ENCODE measurements at places on chromosomes 11 and 22. TPM values are rescaled to one million over a fixed set of nuclear protein-coding genes. Genes with fewer than 3 reads are reported as not detected.

Gene TMEM45B
- not detected for total RNA-seq

Gene MUC2
- 0.47 TPM for total RNA-seq

Gene OR9Q1
- total RNA-seq = not detected

Gene ROM1
- total RNA-seq = 2.7 TPM

Gene ALDH3B1
- 25.5 TPM for total RNA-seq

Gene LUZP2
- not detected for total RNA-seq

Gene CCDC116
- total RNA-seq = 0.66 TPM

GRCh38 chr11:10488934-10489691 is 34.0 kb downstream of the AMPD3 start:
- peaks cover 48% of the 10 kb centered on the region for H3K4me1 ChIP-seq
- no peak overlapping the region for H3K4me3 ChIP-seq
- H3K27me3 ChIP-seq = no peaks in the 10 kb centered on the region
- peak overlapping the region; percentile 79 for H3K27ac ChIP-seq
- no peak for DNase-seq

DNA sequence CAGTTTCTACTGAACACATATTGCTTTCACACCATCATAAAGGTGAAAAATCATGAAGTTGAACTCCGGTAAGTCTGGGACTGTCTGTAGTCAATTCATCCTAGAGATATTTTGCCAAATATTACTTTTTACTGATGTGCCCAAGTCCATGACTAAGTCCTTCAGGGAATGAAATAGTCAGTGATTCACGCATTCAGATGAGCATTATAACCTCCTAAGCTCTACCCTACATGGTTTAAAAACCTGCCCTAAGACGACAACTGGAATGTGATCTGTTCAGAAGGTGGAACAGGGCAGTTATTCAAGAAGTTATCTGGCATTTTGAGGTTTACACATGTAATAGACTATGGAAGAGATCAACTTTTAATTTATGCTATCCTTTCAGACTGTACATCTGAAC is 125.6 kb downstream of the TRPC6 start:
- no peaks in the 10 kb centered on the region for H3K27me3 ChIP-seq
- no peak overlapping the region for H3K27ac ChIP-seq
- H3K36me3 ChIP-seq = no peaks in the 10 kb centered on the region
- no peak for DNase-seq
- H3K4me1 ChIP-seq = no peaks in the 10 kb centered on the region

GRCh38 chr22:33561149-33561807 is 359.0 kb downstream of the LARGE1 start:
- no peak for DNase-seq
- no peaks in the 10 kb centered on the region for H3K4me1 ChIP-seq

- no peaks in the 10 kb centered on the region for H3K4me1 ChIP-seq
- no peaks in the 10 kb centered on the region for H3K27me3 ChIP-seq
- H3K4me3 ChIP-seq = no peak overlapping the region
These were observed 256.8 kb downstream of the TBC1D22A start for GRCh38 chr22:47019012-47019790.

GRCh38 chr11:64118876-64119665 is 46.8 kb downstream of the MACROD1 start:
- H3K4me3 ChIP-seq = no peak overlapping the region
- H3K36me3 ChIP-seq = no peaks in the 10 kb centered on the region
- H3K27me3 ChIP-seq = no peaks in the 10 kb centered on the region
- H3K4me1 ChIP-seq = no peaks in the 10 kb centered on the region

DNA sequence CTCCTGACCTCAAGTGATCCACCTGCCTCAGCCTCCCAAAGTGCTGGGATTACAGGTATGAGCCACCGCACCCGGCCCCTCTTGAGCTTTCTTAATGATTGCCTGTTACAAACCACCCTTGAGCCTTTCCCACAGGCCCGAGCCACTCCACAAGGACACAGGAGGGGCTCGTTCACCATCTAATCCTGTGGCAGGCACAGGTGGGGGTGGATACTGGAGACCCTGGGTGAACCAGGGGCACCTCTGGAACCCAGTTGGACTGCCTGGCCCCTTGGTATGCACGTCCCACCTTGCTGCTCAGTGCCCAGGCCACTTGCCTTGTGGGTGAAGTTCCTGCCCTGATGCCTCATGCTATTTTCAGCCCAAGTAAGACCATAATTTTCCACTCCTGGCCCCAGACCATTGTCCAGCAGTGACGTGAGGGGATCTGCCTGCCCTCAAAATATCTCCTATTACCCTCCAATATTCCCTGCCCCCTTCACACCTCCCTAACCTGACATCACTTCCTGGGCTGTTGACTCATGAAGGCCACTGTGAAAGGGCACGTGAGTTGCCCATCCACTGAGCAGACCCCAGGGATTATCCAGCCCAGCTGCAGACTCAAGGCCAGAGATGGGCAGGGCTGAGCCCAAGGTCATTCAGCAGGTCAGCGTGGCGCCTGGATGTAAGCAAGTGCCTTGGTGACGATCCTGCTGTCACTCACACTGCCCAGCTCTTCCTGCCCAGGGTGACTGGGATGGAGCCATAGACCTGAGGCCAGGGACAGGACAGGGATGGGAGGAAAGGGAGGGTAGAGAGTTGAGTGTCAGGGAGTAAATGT is 19.6 kb downstream of the P2RY2 start:
- no peak overlapping the region for H3K4me3 ChIP-seq
- H3K36me3 ChIP-seq = no peaks in the 10 kb centered on the region
- H3K4me1 ChIP-seq = no peaks in the 10 kb centered on the region
- no peak for DNase-seq
- no peaks in the 10 kb centered on the region for H3K27me3 ChIP-seq
- no peak overlapping the region for H3K27ac ChIP-seq

- no peak overlapping the region for H3K4me3 ChIP-seq
- H3K27ac ChIP-seq = no peak overlapping the region
- H3K4me1 ChIP-seq = peaks cover under 1% of the 10 kb centered on the region
- no peaks in the 10 kb centered on the region for H3K36me3 ChIP-seq
- no peaks in the 10 kb centered on the region for H3K27me3 ChIP-seq
- peak; percentile 24 for DNase-seq
These were observed 2.8 kb upstream of the CABP7 start for GRCh38 chr22:29716814-29717545.

GRCh38 chr11:17985517-17985916 is 27.3 kb downstream of the SERGEF start:
- H3K36me3 ChIP-seq = peaks cover 2% of the 10 kb centered on the region
- DNase-seq = peak; percentile 51
- H3K27me3 ChIP-seq = no peaks in the 10 kb centered on the region
- peaks cover 28% of the 10 kb centered on the region for H3K4me1 ChIP-seq
- peak overlapping the region; percentile 64 for H3K27ac ChIP-seq
- no peak overlapping the region for H3K4me3 ChIP-seq

- DNase-seq = no peak
- no peak overlapping the region for H3K4me3 ChIP-seq
- no peaks in the 10 kb centered on the region for H3K36me3 ChIP-seq
- H3K4me1 ChIP-seq = peaks cover 5% of the 10 kb centered on the region
These were observed 157.8 kb downstream of the CACNA1I start for GRCh38 chr22:39728236-39728860.

GRCh38 chr11:100190395-100190794 is 496.7 kb upstream of the ARHGAP42 start:
- DNase-seq = no peak
- no peaks in the 10 kb centered on the region for H3K36me3 ChIP-seq
- no peaks in the 10 kb centered on the region for H3K4me1 ChIP-seq

GRCh38 chr11:70572974-70573260 is 174.6 kb downstream of the CTTN start:
- no peaks in the 10 kb centered on the region for H3K36me3 ChIP-seq
- H3K27ac ChIP-seq = no peak overlapping the region
- no peaks in the 10 kb centered on the region for H3K27me3 ChIP-seq
- H3K4me1 ChIP-seq = peaks cover 13% of the 10 kb centered on the region

- no peak for DNase-seq
- no peak overlapping the region for H3K27ac ChIP-seq
- peaks cover 50% of the 10 kb centered on the region for H3K4me1 ChIP-seq
- peaks cover 8% of the 10 kb centered on the region for H3K36me3 ChIP-seq
- no peak overlapping the region for H3K4me3 ChIP-seq
These were observed 39.8 kb downstream of the IL18BP start for GRCh38 chr11:72038491-72038890.

DNA sequence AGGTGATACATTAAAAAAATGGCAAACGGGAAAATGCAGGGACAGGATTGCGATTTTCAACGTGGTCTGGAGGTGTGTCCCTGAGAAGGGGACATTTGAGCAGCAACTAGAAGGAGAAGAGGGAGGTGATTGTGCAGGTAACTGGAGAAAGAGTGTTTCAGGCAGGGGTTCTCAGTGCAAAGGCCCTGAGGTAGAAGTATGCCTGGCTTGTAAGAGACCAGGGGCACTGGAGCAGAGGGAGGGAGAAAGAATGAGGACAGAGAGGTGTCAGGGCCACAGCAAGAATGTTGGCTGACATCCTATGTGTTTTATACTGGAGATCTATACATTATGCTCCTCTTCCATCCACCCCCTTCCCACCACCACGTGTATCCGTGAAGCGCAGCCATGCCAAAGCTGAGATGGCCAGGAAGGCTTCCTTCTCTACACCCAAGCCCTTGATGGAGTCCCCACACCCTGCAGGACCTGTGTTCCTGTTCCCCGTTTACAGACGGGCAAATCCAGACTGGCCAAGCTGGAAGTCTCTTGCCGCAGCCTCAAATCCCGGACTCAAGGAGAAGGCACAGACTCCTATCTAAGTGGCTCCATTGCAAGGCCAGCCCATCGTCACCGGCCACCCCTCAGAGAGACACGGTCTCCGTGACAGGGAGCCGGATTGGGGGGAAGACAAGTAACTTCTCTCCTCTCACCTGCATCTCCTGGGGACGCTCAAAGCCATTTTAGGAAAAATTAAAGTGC is 416.1 kb downstream of the MN1 start:
- no peaks in the 10 kb centered on the region for H3K4me1 ChIP-seq
- H3K4me3 ChIP-seq = no peak overlapping the region
- H3K36me3 ChIP-seq = no peaks in the 10 kb centered on the region
- DNase-seq = no peak
- peaks cover 56% of the 10 kb centered on the region for H3K27me3 ChIP-seq
- no peak overlapping the region for H3K27ac ChIP-seq

DNA sequence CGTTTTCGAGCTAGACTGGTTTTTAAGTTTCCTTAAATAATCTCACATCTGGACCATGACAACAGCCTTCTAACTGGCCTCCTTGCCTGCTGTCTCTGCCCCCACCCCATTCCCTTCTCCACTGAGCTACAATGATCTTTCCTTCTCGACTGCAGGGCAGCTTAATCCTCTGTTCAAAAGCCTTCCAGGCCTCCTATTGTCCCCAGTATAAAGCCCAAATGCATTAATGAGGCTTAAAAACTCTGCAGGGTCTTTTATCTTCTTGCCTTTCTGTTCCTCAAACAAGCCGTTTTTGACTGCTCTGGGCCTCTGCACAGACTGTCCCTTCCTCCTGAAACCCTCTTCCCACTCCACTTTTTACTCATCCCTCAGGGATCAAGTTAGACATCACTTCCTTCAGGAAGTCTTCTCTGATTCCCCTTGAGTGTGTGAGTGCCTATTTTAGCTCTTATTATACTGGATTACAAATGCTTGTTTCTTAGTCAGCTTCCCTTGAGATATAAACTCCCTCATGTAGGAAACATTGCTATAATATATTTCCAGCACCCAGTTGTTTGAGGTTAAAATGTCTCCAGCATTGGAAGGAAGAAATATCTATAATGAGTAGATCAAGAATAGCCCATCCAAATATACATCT is 23.6 kb upstream of the PAMR1 start:
- H3K4me3 ChIP-seq = no peak overlapping the region
- H3K27me3 ChIP-seq = no peaks in the 10 kb centered on the region
- H3K36me3 ChIP-seq = no peaks in the 10 kb centered on the region
- H3K4me1 ChIP-seq = peaks cover 11% of the 10 kb centered on the region
- no peak overlapping the region for H3K27ac ChIP-seq

DNA sequence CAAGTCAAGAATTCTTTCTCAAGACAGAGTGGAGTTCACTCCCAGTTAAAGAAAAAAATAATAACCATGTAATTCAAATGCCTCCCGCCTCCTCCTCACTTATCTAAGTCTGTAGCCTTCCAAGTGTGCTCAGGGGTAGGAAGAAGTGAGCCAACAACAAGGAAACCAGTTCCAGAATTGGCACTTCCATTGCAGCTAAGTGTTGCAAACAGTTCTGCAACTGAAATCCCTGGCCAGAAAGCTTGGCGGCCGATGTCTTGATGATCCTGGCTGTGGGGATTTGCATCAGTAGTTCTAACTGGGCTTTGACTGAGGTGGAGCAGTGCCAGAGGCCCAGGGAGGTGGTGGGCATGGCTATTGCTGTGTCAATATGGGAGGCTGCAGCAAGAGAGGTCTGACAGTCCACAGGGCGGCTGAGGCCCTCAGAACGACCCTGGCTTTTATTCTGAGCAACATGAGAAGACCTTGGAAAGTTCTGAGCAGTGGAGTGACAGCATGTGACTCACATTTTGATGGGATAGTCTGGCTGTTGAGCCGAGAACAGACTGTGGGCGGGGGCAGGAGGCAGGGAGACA is 19.2 kb downstream of the DHCR7 start:
- H3K36me3 ChIP-seq = no peaks in the 10 kb centered on the region
- no peak overlapping the region for H3K27ac ChIP-seq
- no peaks in the 10 kb centered on the region for H3K27me3 ChIP-seq
- DNase-seq = no peak
- no peak overlapping the region for H3K4me3 ChIP-seq

DNA sequence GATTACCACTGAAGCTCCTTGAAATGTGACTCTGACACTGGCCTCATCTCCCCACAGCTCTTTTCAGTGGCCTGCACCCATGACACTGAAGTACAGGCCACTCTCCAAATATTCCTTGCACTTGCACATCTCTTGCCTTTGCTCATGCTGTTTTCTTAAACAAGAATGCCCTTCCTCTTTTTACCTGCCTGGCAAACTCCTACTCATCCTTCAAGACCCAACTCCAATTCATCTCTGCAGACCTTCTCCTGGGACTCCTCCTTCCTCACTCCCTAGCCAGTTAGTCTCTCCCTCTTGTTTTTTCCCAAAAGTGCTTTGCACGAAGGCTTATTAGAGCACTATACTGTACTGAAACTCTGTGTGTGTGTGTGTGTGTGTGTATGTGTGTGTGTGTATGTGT is 2.6 kb downstream of the KCNE3 start:
- no peak overlapping the region for H3K27ac ChIP-seq
- DNase-seq = no peak
- no peaks in the 10 kb centered on the region for H3K27me3 ChIP-seq
- H3K4me1 ChIP-seq = 0 out of 2 replicates have a peak, but pooled peaks cover 2% of the 10 kb centered on the region
- no peaks in the 10 kb centered on the region for H3K36me3 ChIP-seq
- H3K4me3 ChIP-seq = no peak overlapping the region

GRCh38 chr11:23542189-23542588 is 681.9 kb upstream of the CCDC179 start:
- no peak overlapping the region for H3K27ac ChIP-seq
- no peak overlapping the region for H3K4me3 ChIP-seq
- no peaks in the 10 kb centered on the region for H3K36me3 ChIP-seq
- DNase-seq = no peak
- H3K27me3 ChIP-seq = no peaks in the 10 kb centered on the region
- no peaks in the 10 kb centered on the region for H3K4me1 ChIP-seq

- H3K27ac ChIP-seq = no peak overlapping the region
- H3K27me3 ChIP-seq = no peaks in the 10 kb centered on the region
- H3K36me3 ChIP-seq = no peaks in the 10 kb centered on the region
- DNase-seq = no peak
- no peak overlapping the region for H3K4me3 ChIP-seq
These were observed 339.6 kb downstream of the TBC1D22A start for GRCh38 chr22:47102081-47102480.
